Activated naive CD8-positive, alpha-beta T cell treated with anti-CD3 and anti-CD28 coated beads, Interleukin-2, amount 10 ng/mL, durations not matched to agents 7 days and 5 days (primary cell): ENCODE measurements at places on chromosomes 1 and 21.

- DNase-seq = no peak
Observed at GRCh38 chr1:91610102-91610501, 109.5 kb downstream of the CDC7 start.

- no peak for DNase-seq
Observed at GRCh38 chr1:220207411-220207810, 64.8 kb downstream of the RAB3GAP2 start.

DNA sequence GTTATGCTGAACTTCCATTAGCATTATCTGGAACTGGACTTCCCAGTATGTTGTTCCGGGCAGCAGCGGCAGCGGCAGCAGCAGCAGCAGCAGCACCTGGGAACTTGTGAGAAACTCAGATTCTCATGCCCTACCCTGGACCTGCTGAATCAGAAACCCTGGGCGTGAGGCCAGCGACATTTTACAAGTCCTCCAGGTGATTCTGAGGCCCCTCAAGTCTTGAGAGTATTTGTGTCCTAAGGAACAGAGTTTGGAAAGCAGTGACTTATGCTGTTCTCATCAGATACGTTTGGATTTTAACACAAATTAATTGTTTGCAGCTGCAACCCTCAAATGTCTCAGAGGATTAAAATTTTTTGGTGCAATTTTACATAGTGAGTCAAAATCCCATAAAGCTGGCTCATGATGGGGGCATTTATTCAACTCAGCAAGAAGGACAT is 157.2 kb upstream of the KAZN start:
- no peak for DNase-seq

DNA sequence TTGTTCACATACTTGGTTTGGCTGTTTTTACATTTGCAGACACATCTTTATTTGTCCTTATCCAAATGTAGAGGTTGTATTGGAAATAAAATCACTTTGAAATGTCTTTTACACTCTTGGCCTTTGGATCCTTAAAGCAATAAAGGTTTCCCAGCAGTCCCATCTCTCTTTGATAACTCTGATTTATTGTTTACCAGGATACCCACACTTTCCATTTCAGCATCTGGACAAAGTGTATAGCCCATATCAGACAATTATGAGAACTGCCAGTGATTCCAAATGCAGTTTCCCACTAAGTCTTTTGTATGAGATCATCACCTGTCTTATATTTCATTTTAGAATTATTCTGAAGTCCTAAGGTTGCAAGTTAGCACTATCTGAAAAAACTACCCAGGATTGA is 114.7 kb downstream of the NEK7 start:
- no peak for DNase-seq
